Stimulated activated CD4-positive, alpha-beta T cell treated with anti-CD3 and anti-CD28 coated beads, TNF-alpha, amount 100 ng/mL, for 4 hours (primary cell): ENCODE measurements at places on chromosomes 2 and 18.

- no peak for DNase-seq
These were observed 203.8 kb upstream of the SIX2 start for GRCh38 chr2:45212953-45213635.

DNA sequence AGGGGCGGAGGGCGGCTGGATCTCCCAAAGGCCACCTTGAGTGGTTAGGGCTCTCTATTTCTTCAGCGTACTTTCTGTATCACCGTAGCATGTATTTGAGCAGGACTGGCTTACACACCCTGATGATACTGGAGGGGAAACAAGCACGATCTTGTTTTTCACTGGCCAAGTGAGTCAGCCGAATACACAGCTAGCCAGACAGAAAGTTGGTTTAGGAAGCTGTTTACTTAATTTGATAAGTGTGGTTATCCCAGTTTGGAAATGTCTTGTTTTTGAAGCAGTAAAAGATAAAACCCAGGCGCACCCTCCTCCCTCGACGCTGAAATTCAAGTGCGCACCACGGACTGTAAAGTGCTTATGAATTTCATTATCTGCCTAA lies 582 bp downstream of the RIOK3 start:
- no peak for DNase-seq

DNA sequence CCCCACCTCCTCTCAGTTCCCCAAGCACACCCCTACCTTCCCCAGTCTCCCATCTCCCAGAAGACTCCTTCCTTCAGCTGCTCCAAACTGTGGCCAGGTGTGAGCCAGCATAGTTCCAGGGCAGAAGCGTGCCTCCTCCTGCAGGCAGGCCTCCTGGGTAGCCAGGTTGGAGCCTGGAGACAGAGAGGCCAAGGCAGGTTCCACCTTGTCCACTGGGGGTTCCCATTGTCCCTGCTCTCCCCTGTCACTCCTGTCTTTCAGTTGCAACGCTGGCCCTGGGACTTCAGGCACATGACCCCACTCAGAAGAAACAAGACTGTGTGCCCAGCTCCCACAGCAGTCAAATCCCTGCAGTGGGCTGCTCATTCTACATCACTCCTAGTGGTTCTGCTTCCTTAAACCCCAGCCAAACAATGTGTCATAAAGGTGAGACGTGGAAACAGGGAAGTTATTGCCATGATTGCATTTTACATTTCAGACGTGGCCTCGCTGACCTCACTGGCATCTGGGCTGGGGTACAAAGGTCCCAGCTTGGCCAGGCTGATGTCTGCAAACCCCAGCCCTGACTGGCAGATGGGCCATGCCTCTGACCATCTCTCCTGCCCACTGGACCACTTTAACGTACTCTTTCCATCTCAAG lies 96.5 kb upstream of the BOD1L2 start:
- DNase-seq = no peak

GRCh38 chr2:116511426-116511825 lies 1303.1 kb upstream of the DDX18 start:
- DNase-seq = no peak

GRCh38 chr2:231276987-231277386 lies 78.6 kb downstream of the ARMC9 start:
- DNase-seq = no peak

- no peak for DNase-seq
These were observed 107.3 kb downstream of the CPS1 start for GRCh38 chr2:210663631-210664089.

GRCh38 chr2:168272225-168272624 lies 24.8 kb upstream of the STK39 start:
- DNase-seq = no peak

GRCh38 chr2:120580709-120581108 lies 155.0 kb upstream of the GLI2 start:
- DNase-seq = no peak

- DNase-seq = no peak
These were observed 558.4 kb downstream of the PIK3C3 start for GRCh38 chr18:42513441-42513840.

DNA sequence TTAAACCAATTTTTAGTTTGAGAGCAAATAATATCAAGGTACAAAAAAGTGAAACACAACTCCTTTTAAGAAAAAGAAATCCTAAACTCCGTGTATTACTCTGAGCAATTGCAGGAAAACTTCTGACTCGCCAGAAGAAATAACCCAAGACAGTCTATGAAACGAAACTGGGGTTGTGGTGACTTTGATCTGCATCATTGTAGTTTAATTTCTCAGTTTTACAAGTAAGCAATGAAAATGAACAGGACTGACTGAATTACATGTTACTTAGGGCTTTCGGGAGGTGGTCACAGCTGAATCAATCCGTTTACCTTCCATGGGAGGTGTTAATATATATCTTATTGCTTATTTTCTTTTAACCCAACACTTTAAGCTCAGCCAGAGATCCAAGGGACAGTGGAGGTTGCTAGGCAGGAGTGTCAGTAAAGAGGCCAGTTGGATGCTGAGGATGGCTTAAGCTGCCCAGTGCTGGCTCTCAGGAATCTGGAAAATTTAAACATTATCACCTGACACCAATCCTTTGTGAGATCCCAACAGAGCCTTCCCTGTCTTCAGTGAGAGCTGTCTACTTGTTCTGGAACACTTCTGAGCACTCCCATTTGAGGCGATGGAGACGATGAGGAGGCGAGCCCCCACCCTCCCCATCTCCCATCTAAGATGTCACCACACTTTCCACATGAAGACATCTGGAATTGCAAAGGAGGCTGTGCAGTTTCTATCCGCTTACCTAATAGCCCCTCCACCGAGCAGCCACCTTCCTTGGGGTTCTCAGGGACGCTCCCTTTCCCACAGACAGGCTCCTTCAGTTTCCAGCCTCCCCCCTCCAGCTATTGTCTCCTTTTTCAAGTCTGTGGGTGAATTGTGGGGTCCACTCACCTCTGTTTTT lies 3.6 kb upstream of the RAB31 start:
- no peak for DNase-seq

- DNase-seq = no peak
These were observed 13.5 kb upstream of the CNOT11 start for GRCh38 chr2:101238930-101239759.

- no peak for DNase-seq
These were observed 29.6 kb upstream of the PXDN start for GRCh38 chr2:1773883-1774282.
